ENCODE measurements at places on chromosomes 11 and 22. TPM values are rescaled to one million over a fixed set of nuclear protein-coding genes. Genes with fewer than 3 reads are reported as not detected.

- DNase-seq = no peak
Observed at GRCh38 chr22:19442166-19442565, 5.3 kb downstream of the C22orf39 start.

GRCh38 chr11:31487848-31488247 is 21.6 kb downstream of the IMMP1L start:
- DNase-seq = peak; percentile 30

GRCh38 chr22:29879753-29880152 is 3.2 kb upstream of the MTMR3 start:
- no peak for DNase-seq

DNA sequence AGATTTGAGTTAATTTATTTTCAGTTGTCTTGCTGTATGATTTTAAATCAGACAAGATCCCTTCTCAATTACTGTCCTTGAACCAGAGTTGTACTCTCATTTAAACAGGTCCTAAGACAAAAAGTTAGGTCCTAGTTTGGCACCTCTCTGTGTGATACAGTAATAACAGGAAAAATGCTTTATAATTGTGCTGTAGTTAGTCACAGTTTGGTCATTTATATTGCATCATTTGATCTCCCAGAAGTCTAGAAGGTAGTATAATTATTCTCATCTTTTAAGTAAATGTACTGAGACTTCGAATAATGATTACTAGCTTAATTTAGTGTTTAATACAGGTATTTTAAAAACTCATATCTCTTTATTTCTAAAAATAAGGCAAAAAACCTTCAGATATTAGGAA is 18.1 kb upstream of the LUZP2 start:
- DNase-seq = no peak

GRCh38 chr11:108754901-108755625 is 90.2 kb downstream of the DDX10 start:
- no peak for DNase-seq

OR52E8 gene
- total RNA-seq = not detected

- DNase-seq = no peak
Observed at GRCh38 chr22:32842486-32842885, 41.0 kb downstream of the TIMP3 start.

GRCh38 chr11:95799546-95799945 is 9.2 kb downstream of the CEP57 start:
- DNase-seq = no peak

GRCh38 chr11:6413791-6414201 is 5.1 kb downstream of the APBB1 start:
- DNase-seq = no peak

DNA sequence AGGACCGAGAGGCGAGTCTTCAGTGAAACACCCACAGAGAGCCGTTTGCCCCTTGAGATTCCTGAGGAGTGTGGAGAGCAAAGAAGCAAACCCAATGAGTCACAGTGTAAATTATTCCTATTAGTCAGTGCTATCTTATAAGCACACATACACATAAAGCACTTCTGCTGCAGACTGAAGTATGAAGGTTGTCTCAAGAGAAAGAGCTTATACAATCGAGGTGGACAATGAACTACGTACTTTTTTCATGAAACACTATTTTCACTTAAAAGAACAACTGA is 37.3 kb downstream of the GALNT18 start:
- DNase-seq = no peak

MICAL2 gene
- 300 TPM for total RNA-seq

RAC2 gene
- total RNA-seq = 36.8 TPM

OR2D2 gene
- 0.18 TPM for total RNA-seq

DNA sequence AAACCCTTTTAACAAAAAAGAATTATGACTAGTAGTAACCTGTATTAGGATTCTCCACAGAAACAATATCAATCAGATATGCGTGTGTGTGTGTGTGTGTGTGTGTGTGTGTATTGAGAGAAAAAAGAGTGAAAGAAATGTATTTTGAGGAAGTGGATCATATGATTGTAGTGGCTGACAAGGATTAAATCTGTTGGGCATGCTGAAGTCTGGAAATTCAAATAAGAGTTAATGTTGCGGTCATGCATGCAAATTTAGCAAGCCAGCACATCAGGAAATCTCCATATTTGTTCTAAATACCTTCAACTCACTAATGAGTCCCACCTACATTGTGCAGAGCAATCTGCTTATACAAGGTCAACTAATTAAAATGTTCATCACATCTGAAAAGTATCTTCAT is 46.8 kb upstream of the IGLL5 start:
- no peak for DNase-seq

NUP98 gene
- total RNA-seq = 165 TPM

DNA sequence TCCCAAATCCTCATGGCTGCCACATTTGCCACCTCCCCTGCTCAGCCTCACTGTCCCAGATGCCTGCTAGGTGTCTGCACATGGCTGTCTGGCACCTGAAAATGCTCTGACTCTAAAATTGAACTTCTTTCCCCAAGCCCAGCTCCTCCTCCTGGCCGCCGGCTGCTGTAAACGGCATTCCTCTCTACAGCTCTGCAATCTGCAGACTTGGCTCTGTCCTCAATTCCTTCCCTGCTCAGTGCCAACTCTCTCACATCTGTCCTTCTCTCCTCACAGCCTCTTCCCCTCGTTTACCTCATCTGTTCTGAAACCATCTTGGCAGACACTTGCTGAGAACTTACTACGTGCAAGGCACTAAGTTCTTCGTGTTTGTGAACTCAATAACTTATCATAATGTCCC is 169.4 kb upstream of the SYT13 start:
- no peak for DNase-seq

- DNase-seq = no peak
Observed at GRCh38 chr11:117668321-117668751, 128.7 kb downstream of the DSCAML1 start.

MRPL23 gene
- total RNA-seq = 58.7 TPM

C1QTNF5 gene
- total RNA-seq = 101 TPM

DNA sequence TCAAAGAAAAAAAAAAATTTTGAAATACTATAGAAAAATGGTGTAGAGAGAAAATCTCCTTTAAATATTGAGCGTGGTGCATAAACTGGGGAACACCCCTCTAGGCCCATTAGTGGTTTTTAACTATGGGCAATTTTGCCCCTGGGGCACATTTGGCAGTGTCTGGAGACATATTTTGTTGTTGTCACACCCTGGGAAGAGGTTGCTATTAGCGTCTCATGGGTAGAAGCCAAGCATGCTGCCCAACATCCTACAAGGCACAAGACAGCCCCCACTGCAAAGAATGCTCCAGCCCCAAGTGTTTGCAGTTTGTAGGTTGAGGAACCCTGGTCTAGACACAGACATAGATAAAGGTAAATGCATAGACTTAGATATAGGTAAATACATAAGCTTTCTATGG is 92.6 kb downstream of the KIAA1671 start:
- no peak for DNase-seq

DNA sequence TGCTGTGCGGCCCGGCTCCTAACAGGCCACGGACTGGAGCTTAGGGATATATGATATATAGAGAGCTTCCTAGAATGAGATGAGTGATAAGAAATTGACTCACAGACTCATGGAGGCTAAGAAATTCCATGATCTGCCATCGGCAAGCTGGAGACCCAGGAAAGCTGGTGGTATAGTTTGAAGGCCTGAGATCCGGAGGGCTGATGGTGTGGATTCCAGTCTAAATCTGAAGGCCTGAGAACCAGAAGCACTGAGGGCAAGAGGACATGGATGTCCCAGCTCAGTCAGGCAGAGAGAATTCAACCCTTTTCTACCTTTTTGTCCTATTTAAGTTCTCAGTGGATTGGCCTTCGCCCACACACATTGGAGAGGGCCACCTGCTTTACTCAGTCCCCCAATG is 564.8 kb downstream of the TBC1D22A start:
- no peak for DNase-seq
